ENCODE measurements at places on chromosomes 7 and 10.

DNA sequence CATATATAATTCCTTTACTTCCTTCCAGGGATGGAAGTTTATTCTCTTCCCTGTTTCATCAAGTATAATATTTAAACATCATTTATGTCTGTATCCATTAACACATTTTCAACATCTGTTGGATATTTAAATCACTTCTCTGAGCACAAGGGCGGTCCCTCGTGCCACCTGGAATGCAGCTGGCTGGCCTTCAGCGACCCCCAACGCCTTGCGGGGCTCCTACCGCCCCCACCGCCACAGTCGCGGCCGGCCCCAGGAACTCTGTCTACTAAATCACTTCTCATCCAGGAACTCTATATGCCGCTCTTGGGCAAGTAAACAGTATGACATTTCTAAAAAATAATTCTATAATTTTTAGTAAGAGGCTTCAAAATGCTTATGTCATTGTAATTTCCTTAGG lies 221.1 kb upstream of the PTN start:
- DNase-seq: no peak

GRCh38 chr10:95408983-95409873 lies 118.4 kb upstream of the PDLIM1 start:
- DNase-seq: no peak

DNA sequence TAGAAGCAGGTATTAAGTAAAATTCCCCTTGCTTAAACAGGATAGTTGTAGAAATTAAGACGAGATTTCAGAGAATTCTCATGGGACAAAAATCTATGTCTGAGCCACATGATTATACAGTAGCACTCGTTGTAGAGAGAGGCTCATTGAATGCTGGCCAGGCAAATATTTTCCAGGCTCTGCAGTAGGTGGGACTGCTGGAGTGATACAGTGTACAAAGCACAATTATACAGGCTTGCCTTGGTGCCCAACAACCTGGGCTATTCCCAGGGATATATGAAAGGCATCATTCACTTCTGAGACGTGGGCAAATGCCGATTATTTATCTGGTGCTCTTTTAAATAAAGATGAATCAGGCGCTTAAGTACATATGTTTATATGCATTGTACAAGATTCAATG lies 380.6 kb downstream of the PHTF2 start:
- DNase-seq: no peak

DNA sequence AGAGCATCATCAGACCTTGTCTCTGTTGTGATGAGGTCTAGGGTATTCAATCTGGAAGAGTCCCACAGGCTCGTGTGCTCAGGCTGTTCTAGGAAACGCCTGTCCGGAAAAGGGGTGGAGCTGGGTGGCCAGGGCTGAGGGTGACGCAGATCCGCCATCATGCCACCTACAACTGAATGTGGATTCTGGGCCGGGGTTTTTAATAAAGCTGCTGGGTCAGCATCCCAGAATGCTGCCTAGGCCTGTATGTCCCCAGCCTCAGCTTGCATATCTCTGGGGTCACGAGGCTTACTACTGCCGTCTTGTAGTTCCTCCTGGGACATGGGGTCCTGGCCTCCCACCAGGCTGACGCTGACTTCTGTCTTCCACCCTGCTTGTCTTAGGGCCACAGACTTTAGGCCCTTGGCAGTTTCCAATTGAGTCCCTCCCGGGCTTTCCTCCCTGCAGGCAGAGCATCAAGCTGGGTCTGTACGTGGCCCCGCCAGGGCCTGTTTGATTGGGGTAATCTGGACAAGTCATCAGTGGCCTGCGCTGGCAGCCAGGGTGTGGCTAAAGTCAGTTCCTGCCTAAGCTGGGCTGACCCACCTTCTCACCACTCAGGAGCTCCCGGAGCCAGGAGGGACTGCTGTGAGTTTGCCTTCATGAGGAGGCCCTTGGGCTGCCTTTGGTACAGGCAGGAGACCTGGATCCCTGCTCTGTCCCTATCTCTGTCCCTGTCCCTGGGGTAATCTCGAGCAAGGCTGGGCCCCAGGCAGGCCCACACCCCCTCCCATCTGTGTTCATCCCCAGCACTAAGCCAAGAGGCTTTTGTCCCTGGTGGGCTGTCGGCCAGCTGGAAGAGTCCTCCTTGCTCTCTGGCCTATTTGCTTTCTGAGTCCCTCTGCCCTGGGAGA lies 79.9 kb downstream of the ZMIZ1 start:
- no peak for DNase-seq

DNA sequence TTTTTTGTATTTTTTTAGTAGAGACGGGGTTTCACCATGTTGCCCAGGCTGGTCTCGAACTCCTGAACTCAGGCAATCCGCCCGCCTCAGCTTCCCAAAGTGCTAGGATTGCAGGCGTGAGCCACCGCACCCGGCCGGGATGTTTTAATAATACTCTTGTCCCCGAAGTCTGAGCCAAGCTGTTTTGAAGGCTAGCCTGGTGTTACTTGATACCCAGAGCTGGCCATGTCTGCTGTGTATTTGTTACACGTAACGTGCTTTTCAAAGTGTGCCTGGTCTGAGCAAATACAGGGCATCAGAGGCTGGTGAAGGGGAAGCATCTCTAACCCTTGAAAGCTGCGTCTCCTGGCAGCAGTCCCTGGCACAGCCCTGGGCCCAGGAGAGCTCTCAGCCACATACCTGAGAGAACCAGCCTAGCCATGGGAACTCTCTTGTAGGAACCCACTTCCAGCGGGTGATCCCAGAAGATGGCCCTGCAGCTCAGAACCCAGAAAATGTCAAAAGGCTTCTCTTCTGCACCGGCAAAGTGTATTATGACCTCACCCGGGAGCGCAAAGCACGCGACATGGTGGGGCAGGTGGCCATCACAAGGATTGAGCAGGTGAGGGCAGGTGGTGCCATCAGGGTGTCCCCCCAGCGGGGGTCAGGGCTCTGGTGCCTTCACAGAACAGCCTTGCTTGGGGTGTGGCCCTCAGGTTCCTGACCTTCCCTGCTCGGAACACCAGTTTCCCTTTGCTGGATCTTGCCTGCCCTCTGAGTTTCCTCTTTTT lies 41.7 kb upstream of the ZMIZ2 start:
- DNase-seq: no peak

GRCh38 chr7:31688996-31689395 lies 2.0 kb downstream of the PPP1R17 start:
- DNase-seq: no peak

DNA sequence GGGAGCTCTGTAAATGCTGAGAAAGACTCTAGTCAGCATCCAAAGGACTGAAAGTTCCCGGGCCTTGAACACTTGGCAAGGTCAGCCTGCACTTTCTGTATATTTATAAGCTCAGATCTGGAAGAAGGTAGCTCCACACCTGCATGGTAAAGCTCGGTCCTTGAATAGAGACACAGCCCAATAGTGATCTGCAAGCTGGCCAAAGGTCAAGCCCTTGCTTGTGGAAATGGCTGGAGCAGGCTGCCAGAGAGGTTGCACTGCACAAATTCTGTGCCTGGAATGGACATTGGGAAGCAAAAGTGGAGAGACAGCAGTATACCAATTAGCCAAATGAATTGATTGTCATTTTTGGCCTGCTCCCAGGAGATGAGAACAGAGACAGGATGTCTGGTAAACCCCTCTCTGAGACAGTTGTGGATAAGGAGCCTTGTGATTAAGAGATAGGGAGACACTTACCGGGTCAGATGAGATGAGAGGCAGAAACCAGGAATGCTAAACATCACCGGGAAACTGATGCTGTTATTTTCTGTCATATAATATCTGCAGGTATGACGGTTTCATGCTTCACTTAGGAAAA lies 8.0 kb upstream of the FRA10AC1 start:
- DNase-seq: no peak

- no peak for DNase-seq
Measured at GRCh38 chr7:2892549-2892948, 48.4 kb upstream of the GNA12 start.

DNA sequence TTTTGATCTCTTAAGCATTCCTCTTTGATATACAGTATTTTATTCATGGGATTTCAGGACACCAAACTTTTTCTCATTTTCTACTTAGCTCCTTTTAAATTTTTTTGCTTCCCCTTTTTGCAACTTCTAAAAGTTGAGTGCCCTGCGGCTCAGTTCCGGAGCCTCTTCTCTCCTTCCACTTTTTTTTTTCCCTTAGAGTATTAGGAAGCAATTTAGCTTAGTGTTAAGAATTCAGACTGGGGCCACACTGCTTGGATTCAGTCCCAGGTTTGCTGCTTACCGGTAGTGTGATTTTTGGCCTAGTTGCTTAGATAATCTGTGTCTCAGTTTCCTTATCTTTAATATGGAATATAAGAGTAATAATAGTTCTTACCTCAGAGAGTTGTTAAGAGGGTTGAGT lies 3.4 kb downstream of the STAM start:
- no peak for DNase-seq

DNA sequence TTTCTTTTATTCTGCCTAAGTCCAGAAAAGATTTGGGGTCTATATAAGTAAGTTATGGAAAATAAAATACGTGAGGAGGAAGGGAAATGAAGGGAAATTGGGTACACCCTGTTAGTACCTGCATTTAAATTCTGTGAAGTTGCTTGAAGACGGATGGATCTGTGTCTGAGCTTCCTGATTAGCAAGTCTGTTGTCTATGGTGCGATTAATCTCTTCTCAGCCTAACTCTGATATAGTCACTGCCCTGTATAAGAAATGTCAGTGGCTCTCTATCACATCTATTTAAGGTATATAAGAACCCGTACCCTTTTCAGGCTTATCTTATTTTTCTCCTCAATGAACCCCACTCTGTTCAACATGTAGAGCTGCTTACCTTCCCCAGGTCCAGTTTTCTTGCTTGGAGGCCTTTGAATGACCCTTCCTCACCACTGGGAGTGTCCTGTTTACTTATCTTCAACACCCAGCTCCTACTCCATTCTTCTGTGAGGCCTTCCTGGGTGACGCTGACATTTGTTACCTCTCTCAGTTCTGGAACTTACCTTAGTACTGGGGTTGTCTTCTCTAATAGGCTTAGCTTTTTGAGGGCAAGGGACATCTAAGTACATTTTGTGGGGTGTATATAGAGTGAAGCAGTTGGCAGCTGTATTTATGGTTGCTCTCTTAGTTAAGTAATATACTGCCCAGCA lies 149.6 kb upstream of the PRPS1L1 start:
- no peak for DNase-seq

DNA sequence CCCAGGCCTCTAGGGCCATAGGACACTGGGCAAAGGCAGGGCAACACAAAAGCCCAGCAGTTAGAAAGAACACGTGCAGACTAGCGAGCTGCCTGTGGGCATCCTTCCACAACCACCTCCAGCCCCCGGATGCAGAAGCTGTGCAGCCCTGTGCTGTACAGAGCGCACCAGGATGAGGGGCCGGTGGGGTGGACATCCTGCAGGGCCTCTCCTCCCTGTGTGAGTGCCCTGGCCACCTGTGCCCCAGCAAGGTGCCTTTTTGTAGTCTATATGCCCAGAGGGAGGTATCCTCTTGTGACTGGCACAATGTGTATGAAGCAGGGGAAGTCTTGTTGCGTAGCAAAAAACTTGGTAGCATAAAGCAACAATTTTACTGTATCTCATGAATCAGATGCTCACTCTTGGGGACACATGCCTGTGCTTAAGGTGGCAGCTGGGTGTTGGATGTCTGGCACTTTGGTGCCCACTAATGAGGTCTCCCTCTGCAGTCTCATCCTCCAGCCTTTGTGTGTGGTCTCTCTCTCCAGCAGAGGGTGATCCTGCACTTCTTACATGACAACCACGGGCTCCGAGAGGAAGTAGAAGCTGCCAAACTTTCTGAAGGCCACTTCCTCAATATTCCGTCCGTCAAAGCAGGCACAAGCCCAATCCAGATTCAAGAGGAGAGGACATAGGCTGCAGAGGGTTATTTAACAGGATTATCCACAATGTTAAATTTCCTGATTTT lies 8.7 kb downstream of the NCAPG2 start:
- DNase-seq: peak; percentile 36

DNA sequence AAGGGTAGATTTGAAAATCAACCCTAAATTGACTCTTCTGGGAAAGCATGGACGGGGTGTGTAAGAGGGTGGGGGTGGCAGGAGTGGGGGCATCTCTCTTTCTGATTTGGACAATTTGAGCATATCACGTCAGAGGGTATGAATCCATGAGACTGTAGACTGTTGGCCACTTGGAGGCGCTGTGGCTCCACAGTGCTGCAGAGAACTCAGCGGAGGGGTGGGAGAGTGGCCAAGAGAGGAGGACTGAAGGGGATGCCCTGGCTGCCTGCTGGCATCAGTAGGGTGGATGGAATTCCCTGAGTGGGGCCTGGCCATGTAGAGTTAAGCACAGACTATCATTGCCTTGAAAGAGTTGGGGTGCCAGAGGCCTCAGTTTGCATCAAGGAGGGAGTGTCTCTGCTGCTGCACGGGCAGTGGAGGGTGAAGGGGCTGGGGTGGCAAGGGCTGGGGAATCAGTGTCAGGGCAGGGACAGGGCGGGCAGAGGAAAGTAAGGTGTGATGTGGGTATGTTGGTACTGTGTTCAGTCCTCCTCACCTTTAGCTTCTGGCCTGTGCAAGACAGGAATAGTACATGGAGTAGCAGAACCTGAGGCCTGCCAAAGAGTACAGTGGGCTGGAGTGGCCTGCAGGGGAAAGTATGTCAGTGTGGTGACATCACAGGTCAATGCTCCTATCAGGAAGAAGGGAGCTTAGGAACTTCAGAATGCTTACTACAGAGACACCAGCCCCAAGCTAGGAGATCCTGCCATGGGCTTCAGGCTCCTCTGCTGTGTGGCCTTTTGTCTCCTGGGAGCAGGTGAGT lies 133.5 kb upstream of the PRSS58 start:
- no peak for DNase-seq

DNA sequence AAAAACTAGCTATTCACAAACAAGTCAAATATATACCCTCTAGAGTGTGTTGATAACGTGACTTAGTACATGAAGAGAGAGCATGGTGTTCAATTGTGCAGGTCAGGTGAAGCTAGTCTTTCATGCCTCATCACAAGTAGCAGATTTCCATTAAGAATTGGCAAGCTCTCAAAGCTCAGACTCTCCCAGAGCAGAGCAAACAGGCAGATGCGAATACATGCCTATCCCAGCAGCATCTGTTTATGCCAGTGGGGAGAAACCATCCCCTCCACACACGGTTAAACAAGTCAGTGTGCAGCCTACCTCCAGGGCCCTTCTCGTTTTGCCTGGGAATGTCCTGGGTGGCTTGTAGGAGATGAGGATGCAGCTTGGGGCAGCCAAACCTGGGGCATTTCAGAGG lies 532.5 kb upstream of the C7orf33 start:
- DNase-seq: no peak

- DNase-seq: no peak
Measured at GRCh38 chr7:138838166-138838565, 40.2 kb upstream of the ATP6V0A4 start.

GRCh38 chr7:45417735-45418134 lies 156.4 kb upstream of the ADCY1 start:
- DNase-seq: no peak

DNA sequence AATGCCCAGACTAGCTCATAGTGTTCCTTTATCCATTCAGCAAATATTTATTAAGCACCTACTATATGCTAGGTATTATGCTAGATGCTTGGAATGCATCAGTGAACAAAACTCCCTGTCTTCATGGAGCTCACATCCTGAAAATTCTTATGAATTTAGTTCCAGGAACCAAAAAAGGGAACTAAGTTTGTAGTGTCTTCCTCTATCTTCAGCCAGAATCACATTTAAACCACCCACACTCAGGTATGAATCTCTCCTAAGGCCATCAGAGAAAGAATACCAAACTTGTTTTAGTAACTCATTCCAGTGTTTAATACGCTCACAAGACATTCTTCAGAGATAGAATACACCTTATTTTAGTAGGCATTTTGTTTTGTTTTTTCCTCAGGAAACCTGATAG lies 10.1 kb upstream of the EGR2 start:
- DNase-seq: no peak

All from HFF-Myc (cell line).